ENCODE measurements at places on chromosomes 11 and 22.

DNA sequence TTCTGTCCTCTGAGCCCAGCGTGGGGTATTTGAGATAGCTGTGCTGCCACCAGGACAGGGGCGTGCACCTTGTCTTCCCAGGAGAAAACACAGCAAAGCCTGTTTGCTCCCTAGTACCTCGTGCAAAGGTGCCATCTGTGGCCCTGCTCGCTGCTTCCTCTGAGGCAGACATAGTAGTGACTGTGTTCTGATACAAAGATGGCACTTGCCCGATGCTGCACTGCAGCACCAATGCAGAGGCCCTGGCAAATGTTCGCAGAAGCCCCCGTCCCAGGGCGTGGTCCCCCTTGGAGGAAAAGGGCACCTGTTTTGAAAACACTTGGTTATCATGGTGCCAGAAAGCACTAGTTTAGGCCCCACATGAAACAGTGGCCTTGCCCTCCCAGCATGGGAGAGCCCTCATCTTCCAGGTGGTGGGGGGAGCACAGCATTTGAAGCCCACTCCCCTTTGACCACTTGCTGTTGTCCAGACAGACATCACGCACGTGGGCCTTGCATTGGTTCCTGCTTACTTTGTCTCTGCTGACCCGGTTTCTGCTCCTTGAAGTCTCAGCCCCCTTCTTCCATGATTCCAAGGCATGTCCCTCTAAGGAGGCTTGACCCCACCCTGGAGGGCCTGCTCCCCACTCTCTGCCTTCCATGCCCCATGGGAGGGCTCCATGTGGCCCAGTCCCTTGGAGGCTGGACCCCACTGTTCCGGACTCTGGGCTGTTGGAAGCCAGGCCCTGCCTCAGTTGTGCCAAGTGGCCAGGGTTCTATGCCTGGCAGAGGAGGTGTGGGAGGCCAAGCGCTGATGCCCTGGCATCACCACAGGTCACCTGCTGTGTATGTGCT is 109.4 kb downstream of the KCNQ1OT1 start:
- DNase-seq = no peak

DNA sequence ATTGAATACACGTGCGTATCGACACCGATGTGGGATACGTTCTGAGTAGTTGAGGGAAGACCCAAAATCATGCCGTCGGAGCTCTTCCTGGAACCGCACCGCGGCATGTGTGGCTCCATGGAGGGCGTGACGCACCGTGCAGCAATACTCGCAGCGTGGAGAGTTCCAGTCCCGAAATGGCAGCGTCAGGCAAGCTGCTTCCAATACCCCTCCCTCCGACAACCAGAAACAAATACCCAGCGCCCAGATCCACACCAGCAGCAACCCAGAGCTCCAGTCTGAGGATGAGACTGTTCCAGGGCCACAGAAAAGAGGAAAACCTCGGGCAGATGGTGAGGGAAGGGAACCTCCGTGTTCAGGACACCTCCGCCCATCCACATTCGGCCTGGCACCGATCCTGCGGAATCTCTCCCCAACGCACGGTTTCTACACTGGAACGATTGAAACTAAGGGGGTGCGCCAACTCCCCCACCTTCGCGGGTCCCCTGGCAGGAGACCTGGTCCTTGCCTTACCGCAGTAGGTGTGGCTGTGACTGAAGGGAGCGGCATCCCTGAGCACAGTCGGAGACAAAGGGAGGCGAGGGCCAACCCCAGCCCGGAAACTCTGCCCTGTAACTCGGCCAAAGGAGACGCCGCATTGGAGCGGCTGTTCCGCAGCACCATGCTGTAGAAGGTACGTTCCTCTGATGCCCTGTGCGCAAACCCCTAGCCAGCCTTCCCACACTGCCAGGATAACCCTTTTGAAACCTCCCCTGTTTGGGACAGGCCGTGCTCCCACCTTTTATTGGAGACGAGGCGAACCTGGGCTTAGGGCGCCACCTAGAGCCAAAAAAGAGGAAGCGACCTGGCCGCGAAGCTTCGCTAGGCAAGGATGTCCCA is 28.2 kb downstream of the DBX1 start:
- peak; percentile 76 for DNase-seq

DNA sequence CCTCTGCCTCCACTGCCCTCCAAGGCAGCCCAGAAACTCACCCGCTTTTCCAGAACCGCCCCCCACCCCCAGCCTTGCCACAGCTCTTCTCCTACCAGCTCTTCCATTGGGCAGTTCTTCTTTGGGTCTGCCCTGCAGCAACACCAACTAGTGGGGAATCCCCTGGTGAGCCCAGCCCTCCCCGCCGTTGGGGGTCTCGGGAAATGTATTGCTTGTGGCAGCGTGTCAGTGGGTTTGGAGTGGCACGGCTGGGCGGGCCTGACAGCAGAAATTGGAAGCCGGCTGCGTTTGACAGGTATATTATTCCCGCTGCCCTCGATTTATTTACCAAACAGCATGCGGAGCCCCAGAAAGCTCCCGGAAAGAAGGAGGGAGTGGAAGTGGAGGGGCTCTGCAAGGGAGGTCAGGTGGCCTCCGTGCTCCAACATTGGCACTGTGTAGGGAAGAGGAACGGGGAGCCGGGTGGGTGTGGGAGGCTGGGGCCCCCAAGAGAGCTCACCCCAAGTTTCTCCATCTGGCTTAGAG is 65.2 kb upstream of the NECTIN1 start:
- no peak for DNase-seq

- no peak for DNase-seq
These were observed 132.3 kb downstream of the DYNC2H1 start for GRCh38 chr11:103241574-103241973.

DNA sequence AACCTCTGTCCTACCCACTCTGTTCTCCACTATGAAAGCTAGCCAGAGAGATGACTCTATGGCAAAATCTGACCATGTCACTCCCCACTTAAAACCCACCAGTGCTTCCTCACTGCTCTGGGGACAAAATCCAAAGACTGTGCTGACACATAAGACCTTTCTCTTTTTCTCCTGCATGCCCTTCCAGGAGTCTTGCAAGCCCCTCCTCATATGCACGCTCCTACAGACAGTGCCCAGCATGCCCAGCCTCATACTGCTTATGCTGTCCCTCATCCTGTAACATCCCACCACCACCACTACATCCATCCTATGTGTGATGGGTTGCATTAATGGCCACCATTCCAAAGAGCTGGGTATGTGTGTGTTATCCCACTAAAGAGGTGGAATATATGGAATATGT is 118.3 kb downstream of the BUD13 start:
- no peak for DNase-seq

GRCh38 chr11:116356451-116356850 is 416.3 kb downstream of the BUD13 start:
- no peak for DNase-seq

DNA sequence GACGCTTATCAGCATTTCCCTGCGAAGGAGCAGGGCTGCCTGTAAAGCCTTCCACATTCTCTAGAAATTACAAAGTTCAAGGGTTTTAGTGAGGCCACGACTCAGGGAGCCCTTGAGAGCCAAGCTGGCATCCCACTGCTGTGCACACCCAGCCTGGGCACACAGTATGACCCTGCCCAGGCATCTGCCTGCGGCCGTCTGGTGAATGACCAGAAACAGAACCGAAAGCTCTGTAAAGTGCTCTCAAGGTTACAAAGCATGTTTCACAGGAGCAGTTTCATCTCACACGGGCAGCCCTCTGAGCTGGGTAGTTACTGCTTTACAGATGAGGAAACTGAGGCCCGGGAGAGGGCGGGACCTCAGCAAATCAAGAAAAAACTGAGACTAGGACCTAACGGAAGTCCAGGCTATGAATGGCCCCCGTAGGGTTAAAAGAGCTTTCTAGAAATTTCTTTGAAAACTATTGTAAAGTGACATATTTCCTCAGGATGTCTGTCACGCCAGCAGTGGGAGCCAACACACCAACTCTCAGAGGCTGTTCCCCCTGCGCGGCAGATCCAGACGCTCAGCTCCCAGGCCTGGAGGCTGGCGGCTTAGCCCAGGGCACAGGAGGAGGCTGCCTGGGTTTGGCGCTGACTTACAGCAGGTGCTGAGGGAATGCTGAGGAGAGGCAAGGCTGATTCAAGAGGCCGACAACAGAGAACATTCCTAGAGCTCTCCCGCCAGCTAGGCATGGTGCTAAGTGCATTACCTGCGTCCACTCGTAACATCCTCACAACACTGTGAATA is 7.7 kb upstream of the TCF20 start:
- DNase-seq = peak; percentile 37

- DNase-seq = no peak
These were observed 135.8 kb downstream of the TEAD1 start for GRCh38 chr11:12809864-12810567.

- peak; percentile 49 for DNase-seq
These were observed 16.0 kb downstream of the FZD4 start for GRCh38 chr11:86938900-86939880.

DNA sequence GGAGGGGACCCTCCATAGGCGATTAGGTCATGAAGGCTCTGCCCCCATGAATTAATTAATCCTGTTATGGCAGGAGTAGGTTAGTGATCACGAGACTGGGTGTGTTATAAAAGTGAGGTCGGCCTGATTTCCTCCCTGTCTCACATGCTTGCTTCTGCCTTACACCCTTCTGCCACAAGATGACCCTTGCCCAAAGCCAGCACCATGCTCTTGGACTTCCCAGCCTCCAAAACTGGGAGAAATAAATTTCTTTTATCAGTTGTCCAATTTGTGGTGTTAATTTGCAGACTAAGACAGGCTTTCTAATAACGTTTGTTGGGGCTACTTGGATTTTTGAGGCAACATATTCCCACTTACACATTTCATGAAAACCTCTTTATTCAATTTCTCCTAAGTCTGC is 23.4 kb upstream of the ALDH3B2 start:
- DNase-seq = no peak

DNA sequence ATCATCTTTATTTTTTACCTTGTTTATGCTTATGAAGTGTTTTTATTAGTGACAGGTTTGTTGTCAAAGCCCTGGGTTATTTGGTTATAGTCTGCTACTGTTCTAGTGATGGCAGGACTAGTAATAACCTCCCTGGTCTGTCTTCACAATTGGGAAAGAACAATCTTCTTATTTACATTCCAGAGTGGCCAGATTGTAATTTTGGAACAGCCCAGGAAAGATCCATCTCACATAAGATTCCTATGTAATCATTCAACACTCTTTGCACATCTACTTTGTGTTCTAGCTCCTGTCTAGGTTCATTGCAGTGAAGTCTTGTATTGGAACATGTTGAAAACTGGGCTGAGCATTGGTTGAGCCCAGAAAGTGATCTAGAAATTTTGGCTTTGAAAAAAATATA is 63.8 kb downstream of the CYB5R2 start:
- peak; percentile 35 for DNase-seq
